ENCODE measurements at places on chromosomes 12 and 14.

- no peak for DNase-seq
Observed at GRCh38 chr14:67620217-67620785, 581 bp downstream of the ARG2 start.

DNA sequence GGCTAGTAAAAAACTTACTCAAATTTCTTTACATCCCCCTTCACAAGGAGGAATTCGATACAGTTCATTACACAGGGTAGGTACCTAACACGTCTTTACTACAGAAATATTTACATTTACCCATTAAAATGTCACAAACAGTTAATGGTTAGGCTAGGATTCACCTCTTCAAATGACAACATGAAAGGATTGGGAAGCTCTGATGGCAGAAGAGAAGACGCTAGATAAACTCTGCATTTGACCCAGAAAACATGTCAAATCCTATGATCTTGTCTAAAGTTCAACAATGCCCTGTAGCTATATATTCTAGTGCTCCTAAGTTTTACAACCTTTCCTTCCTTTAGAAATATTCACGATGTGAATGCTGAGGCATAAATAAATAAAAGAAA, 64.8 kb downstream of the DENND5B start:
- no peak for DNase-seq

GRCh38 chr12:66397574-66398290, 95.4 kb downstream of the HELB start:
- no peak for DNase-seq

- no peak for DNase-seq
Observed at GRCh38 chr14:38012056-38012455, 195.6 kb upstream of the SSTR1 start.

- peak; percentile 88 for DNase-seq
Observed at GRCh38 chr14:91317381-91318308, 73.1 kb upstream of the GPR68 start.

DNA sequence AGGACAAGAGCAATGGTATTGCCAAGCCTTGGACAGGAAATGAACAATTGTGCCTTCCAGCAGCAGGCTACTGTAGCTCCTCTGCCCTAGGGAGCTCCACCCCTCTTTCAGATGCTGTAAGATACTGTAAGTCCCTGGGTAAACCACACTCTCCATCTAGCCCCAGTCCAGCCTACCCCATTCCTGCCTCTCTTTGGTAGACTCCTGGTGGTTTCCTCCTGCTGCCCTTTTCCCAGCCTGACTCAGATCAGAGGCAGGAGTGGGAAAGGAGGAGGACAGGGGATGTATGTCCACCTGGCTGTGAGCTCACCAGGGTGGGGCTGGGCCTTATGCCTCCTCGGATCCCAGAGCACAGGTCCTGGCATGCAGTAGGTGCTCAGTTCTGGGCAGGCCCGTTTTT, 174.6 kb downstream of the ESRRB start:
- DNase-seq: no peak

GRCh38 chr12:3661028-3661427, 91.9 kb downstream of the CRACR2A start:
- no peak for DNase-seq

DNA sequence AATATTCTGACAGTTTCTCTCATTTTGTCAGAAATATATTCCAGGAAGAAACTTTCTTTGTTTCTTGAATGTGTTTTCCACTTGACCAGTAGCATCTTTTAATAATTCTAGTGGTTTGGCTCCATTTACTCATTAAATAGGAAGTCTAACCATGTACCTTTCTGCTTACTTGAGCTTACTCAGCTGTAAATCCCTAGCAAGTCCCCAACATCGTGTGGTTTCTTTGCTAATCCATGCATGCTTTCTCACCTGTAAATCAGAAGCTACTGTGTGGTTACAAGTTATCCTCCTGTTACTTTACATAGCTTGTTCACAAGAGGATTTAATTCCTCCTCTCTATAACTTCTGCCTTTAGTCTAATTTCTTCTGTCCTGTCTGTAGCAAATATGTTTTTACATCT, 227.7 kb downstream of the FSCB start:
- no peak for DNase-seq

DNA sequence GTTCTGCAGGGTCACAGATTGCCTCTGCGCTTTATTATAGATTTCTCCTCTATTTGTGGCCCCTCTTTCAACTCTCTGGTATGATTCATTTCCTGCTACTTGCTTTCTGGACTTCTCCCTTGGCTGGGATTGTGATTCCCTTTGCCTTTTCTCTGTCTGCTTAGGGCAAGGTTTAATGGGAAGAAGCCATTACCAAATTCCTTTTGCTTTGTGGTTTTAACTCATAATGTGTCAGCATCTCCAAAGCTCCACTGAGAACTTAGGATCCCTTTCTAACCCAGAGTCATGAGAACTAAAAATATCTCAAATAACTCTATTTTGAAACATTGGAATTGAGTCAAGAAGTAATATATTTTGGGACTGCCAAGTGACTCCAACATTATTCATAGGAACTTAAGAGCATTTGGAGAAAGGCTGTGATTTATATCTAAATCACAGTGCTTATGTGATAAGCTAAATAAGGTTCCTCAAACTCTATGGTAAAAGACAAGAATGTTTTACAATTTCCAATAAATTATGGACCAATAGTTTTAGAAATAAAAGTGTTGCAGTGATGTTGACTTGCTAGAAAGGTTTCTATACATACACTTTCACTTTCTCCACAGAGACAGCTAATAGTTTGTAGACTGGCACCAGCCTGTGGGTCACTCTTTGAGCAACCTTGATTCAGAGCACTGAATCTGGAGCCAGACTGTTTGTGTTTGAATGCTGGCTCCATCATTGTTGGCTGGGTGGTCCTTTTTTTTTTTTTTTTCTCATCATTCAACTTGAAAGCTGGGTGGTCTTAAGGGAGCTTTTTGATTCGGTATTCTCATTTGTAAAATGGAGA, 93.9 kb downstream of the DACT1 start:
- DNase-seq: no peak

- DNase-seq: no peak
Observed at GRCh38 chr14:87784386-87784785, 208.6 kb downstream of the GALC start.

DNA sequence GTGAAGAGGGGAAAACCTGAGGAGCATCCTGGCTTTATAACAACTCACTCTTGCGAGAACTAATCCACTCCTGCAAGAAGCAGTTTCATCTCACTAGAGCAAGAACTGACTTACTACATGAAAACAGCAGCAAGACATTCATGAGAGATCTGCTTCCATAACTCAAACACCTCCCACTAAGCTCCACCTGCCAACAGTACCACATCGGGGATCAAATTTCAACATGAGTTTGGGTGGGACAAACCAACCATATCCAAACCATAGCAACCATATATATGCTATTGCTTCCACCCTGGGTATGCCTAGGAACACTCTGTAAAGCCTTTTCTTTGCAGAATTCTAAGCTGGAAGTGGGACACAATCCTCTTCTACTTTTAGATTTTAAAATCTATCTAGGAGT, 13.9 kb upstream of the AVPR1A start:
- no peak for DNase-seq

GRCh38 chr12:81078469-81079196, 754 bp downstream of the ACSS3 start:
- DNase-seq: no peak

- no peak for DNase-seq
Observed at GRCh38 chr14:103619057-103619456, 10.0 kb upstream of the KLC1 start.

GRCh38 chr14:65487783-65488494, 75.4 kb downstream of the FUT8 start:
- DNase-seq: no peak

GRCh38 chr12:119118625-119119024, 60.1 kb upstream of the HSPB8 start:
- no peak for DNase-seq

GRCh38 chr12:105083551-105084105, 630 bp downstream of the ALDH1L2 start:
- DNase-seq: no peak

DNA sequence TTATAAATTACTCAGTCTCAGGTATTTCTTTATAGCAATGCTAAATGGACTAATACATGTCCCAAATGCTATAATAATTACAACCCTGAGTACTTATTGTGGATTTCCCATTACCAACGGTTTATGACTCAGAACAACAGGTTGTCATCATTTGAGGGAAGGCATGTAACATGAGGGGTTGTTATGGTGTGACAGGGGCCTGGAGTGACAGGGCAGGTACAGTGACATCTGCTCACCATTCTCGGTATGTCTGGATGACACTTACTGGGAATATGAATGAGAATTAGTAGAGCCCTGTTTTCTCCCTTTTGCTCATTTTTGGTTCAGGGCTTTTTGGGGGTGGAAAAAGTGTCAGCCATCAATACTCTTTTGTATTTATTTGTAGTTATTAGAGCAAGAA, 36.2 kb upstream of the FERMT2 start:
- no peak for DNase-seq

GRCh38 chr14:92325835-92326234, 2.9 kb downstream of the SLC24A4 start:
- DNase-seq: no peak

GRCh38 chr14:100408350-100409002, 85.3 kb downstream of the SLC25A47 start:
- no peak for DNase-seq

GRCh38 chr12:112018571-112019237, 5.5 kb downstream of the ERP29 start:
- no peak for DNase-seq

DNA sequence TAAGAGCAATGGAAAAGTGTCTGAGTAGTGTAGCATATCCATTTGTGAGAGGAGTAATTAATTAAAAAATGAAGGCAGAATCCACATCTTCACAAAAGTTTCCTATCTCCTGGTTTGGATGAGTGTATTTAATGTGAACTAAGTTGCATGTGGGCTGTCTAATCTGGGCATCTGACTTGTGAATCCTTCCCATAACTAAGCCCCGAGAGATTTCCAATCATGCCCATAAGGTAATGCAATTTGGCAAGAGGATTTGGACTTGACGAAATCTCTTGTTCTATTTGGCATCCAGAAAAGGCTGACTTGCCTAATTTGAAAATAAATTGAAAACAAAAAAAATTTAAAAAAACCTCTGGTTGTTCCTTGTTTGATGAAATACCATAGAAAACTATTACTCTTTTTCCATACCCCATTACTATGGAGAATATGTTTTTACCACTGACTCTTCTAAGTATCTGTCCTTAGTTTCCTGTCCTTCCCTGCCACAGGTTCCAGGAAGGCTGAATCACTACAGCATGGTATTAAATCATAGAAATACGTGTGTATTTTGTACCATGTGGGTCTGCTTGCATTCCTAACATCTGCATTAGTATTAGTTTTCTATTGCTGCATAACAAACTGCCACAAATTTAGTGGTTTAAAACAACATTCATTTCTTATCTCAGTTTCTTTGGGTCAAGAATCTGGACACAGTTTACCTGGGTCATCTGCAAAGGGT, 48.4 kb downstream of the ETV6 start:
- no peak for DNase-seq

DNA sequence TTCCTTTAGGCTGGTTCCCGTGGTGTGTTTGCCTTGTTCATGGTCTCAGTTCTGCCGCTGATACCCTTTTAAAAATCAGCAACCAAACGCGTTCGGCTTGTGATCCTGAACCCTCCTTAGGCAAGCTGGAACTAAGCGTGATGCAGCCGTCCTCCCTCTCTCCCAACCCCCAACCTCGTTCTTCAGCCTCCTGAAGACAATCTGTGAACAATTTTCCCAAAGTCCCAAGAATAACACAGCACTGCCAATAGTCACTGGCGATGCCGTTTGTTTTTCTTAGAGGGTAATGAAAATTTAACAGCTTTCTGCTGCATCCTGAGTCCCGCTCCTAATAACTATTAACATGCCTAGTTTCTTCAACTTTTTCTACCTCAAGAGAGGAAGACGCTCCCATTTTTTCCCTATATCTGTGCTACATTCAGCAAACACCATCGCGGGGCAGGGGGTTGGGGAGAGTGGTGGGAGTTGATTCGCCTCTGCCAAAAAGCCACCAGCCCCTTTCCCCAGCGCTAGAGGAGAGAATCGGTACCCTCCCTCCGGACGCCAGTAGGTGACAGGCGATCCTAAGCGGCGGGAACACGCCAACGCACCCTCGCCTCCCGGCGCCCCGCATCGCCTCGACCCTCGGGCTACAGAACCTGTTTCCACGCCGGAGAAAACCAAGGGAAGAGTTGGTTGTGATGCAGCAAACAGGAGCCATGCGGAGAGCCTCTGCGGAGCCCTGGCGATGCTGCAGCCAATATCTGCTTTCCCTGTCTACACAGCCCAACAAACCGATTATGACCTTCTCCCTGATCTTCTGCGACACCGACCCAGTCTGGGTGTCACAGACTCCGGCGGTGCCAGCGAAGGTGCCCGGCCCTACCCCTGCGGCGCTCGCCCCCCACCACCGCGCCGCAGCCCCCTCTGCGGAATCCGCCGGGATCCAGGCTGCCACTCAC, 752 bp downstream of the PRICKLE1 start:
- DNase-seq: no peak

All from Jurkat, Clone E6-1 (cell line).